ENCODE measurements at places on chromosomes 5 and 9.
A peak's percentile ranks its signal among the peaks of the same experiment; 100 is the strongest.

- H3K27me3 ChIP-seq, result peaks cover 98% of the 10 kb centered on the region
- H3K36me3 ChIP-seq, result no peaks in the 10 kb centered on the region
- H3K4me1 ChIP-seq, result peaks cover 24% of the 10 kb centered on the region
- H3K27ac ChIP-seq, result no peak overlapping the region
- no peak overlapping the region for H3K4me3 ChIP-seq
Observed at GRCh38 chr9:137160716-137161557, 8.9 kb downstream of the LRRC26 start.

DNA sequence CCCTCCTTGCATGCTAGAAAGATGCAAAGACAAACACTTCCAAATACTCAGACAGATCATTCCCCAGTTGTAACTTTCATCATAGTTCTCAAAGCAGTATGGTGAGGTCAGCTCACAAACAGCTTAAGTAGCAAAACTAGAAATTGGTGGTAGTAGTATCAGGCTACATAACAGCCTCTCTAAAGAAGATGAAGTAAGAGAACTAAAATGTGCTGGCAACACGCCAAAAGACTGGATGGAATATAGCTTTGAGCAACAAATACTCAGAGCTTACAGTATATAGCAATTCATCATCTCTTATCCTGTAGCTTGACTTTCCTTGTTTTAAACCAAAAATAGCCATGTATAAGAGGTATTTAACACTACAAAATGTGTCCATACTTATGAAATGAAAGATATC, 7.5 kb downstream of the PFDN1 start:
- H3K27ac ChIP-seq, result peak overlapping the region; percentile 2
- DNase-seq, result no peak
- peaks cover 73% of the 10 kb centered on the region for H3K4me1 ChIP-seq
- peaks cover 16% of the 10 kb centered on the region for H3K36me3 ChIP-seq

GRCh38 chr5:137684761-137685160, 51.1 kb downstream of the KLHL3 start:
- H3K27me3 ChIP-seq, result no peaks in the 10 kb centered on the region
- H3K4me1 ChIP-seq, result no peaks in the 10 kb centered on the region
- H3K36me3 ChIP-seq, result no peaks in the 10 kb centered on the region
- H3K4me3 ChIP-seq, result no peak overlapping the region
- no peak overlapping the region for H3K27ac ChIP-seq
- no peak for DNase-seq

DNA sequence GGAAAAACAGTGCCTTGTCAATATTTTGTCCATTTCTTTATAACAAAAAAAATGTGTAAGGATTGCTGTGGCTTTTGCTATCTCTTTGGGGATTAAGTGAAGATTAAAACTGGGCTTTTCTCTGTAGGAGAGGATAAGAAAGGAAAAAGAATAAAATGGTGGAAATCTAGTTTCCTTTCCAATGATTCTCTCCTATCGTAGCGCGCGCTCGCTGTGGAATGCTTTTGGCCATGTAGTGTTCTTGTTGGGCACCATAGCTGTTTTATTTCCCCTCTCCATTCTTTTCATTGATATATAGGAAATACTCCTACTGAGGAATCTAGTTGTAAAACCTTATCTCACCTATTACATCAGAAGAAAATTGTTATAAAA, 1.5 kb downstream of the STXBP1 start:
- peak overlapping the region; percentile 93 for H3K4me3 ChIP-seq
- H3K27me3 ChIP-seq, result peaks cover 4% of the 10 kb centered on the region
- no peaks in the 10 kb centered on the region for H3K36me3 ChIP-seq
- H3K4me1 ChIP-seq, result peaks cover 30% of the 10 kb centered on the region

DNA sequence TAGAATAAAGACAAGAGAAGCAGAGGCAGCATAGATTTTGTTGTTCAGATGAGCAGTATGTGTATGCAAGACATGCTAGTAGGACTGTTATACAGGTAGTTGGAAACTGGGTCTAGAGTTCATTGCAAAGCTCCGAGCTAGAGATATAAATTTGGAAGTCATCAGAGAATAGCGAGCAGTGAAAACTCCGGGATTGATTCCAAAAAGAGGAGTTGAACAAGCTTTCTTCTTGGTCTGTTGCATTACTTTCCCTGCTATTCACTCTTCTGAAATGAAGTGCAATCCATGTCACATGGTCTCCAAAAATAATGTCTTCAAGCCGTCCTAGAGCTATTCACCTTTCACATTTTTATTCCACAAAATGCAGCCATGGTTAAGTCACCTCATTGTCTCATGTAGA, 67.9 kb upstream of the ZNF462 start:
- H3K4me3 ChIP-seq, result no peak overlapping the region
- no peaks in the 10 kb centered on the region for H3K4me1 ChIP-seq
- no peaks in the 10 kb centered on the region for H3K36me3 ChIP-seq
- no peak overlapping the region for H3K27ac ChIP-seq

DNA sequence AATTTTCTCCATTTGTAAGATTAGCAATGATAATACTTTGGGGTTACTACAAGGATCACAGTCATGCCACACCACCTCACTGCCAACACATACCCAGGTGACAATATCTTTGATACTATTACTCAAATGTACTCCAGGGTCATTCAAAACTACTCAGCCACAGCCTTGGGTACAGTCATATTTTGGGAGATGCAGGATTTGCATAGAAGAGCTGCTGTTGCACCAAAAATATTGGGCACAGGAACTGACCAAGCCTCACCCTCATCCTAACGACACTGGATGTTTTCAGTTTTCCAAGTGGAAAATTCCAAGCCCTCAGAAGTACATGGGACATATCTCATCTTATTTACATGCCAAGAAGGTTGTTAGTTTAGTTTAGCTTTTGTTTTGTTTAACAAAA, 120.9 kb upstream of the C6 start:
- H3K4me3 ChIP-seq, result no peak overlapping the region
- no peak for DNase-seq
- peaks cover 15% of the 10 kb centered on the region for H3K4me1 ChIP-seq
- H3K27ac ChIP-seq, result peak overlapping the region; percentile 18

- peaks cover 6% of the 10 kb centered on the region for H3K36me3 ChIP-seq
- H3K27ac ChIP-seq, result no peak overlapping the region
- H3K4me3 ChIP-seq, result no peak overlapping the region
- peaks cover 32% of the 10 kb centered on the region for H3K4me1 ChIP-seq
- DNase-seq, result no peak
Observed at GRCh38 chr9:34633166-34633565, 4.3 kb upstream of the ARID3C start.

GRCh38 chr9:83544002-83544698, 5.9 kb upstream of the FRMD3 start:
- no peak for DNase-seq
- no peaks in the 10 kb centered on the region for H3K36me3 ChIP-seq
- H3K27ac ChIP-seq, result no peak overlapping the region
- no peak overlapping the region for H3K4me3 ChIP-seq
- H3K27me3 ChIP-seq, result peaks cover 3% of the 10 kb centered on the region
- peaks cover 6% of the 10 kb centered on the region for H3K4me1 ChIP-seq

- H3K27ac ChIP-seq, result no peak overlapping the region
- H3K36me3 ChIP-seq, result no peaks in the 10 kb centered on the region
- H3K27me3 ChIP-seq, result no peaks in the 10 kb centered on the region
- H3K4me1 ChIP-seq, result no peaks in the 10 kb centered on the region
- H3K4me3 ChIP-seq, result no peak overlapping the region
Observed at GRCh38 chr9:75238311-75238976, 150.1 kb downstream of the OSTF1 start.

- no peaks in the 10 kb centered on the region for H3K27me3 ChIP-seq
- H3K36me3 ChIP-seq, result no peaks in the 10 kb centered on the region
- H3K4me3 ChIP-seq, result no peak overlapping the region
- no peak overlapping the region for H3K27ac ChIP-seq
Observed at GRCh38 chr5:33401482-33402390, 39.0 kb upstream of the TARS1 start.

- peaks cover 43% of the 10 kb centered on the region for H3K27me3 ChIP-seq
- DNase-seq, result no peak
- peaks cover 2% of the 10 kb centered on the region for H3K4me1 ChIP-seq
Observed at GRCh38 chr5:607541-608428, 4.4 kb upstream of the CEP72 start.

DNA sequence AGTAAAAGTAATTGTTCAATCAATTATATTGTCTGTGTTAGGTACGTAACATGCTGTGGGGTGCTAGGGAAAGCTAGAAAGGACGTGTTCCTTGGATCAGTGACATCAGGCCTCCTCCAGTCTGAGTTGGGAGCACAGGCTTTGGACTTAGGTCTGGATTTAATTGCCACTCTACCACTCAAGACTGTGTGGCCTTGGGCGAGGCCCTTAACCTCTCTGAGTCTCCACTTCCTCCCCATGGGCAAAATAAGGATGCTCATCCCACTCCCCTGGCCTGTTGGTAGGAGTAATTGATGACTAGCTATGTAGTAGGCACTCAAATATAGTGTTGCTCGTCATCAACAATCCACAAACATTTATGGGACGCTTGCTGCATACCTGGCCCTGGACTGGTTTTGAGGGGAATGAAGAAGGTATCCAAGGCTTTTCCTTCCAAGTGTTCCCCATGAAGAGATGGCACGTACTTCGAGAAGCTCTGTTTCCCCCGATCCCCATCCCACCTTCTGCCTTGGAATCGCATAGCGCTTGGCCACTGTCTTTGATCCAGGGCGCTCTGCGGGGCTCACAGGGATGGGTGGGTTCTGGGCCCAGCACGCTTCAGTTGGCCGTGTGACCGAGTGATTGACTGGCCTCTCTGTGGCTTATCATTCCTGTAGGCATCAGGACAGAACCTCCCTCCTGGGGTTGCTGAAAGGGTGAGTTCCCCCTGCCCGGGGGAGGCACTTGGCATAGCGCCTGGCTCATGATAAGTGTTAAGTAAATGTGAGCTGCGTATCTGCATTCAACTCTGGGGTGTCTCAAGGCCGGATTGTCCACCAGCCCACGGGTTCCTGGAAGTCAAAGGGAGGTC, 8.1 kb downstream of the FGF18 start:
- no peaks in the 10 kb centered on the region for H3K27me3 ChIP-seq
- no peaks in the 10 kb centered on the region for H3K36me3 ChIP-seq
- no peak for DNase-seq
- H3K27ac ChIP-seq, result no peak overlapping the region

DNA sequence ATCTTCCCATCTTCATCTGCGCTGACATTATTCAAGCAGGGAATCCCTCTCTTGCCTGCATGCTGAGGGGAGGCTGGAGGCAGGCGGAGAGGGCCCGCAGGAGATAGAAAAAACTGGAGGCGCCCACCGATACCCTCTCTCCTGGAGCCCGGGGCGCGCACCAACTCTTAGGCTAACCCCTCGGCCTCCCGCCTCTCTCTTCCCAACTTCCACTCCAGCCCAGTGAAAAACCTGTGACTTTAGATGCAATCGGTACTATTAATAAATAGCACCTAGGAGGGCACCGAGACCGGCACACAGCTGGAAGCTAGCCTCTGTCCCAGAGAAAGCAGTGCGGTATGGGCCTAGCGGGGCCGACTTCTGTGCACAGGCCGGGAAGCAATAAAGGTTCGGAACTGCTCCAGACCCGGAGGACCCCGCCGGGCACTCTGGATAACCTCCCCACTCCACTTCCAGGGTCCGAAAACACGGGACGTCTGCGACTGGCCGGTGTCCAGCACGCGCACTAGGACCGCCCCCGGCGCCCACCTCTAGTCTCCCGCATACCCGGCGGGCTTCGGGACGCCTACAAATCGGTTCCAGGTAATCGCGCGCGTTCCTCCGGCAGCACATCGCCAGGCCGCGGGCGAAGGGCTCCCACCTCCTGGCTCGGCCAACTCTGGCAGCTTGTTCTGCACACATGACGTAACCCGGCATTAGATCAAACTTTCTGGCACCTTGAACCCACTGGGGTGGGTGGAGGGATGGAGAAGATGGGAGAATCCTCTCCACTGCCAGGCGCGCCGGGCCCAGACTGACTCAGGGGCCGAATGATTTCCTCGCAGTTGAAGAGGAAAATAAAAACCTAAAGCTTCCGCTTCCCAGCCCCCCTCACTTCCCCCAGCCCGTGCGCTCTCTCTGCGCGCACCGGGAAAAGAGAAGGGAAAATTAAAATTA, 1.4 kb downstream of the EFNA5 start:
- peaks cover 39% of the 10 kb centered on the region for H3K4me1 ChIP-seq
- peak; percentile 52 for DNase-seq
- H3K4me3 ChIP-seq, result peak overlapping the region; percentile 71
- peak overlapping the region; percentile 67 for H3K27ac ChIP-seq
- no peaks in the 10 kb centered on the region for H3K36me3 ChIP-seq

- peak; percentile 72 for DNase-seq
- H3K4me3 ChIP-seq, result no peak overlapping the region
- H3K4me1 ChIP-seq, result peaks cover 25% of the 10 kb centered on the region
- H3K36me3 ChIP-seq, result no peaks in the 10 kb centered on the region
- no peak overlapping the region for H3K27ac ChIP-seq
- peaks cover 30% of the 10 kb centered on the region for H3K27me3 ChIP-seq
Observed at GRCh38 chr9:122122903-122123632, 30.0 kb upstream of the TTLL11 start.

DNA sequence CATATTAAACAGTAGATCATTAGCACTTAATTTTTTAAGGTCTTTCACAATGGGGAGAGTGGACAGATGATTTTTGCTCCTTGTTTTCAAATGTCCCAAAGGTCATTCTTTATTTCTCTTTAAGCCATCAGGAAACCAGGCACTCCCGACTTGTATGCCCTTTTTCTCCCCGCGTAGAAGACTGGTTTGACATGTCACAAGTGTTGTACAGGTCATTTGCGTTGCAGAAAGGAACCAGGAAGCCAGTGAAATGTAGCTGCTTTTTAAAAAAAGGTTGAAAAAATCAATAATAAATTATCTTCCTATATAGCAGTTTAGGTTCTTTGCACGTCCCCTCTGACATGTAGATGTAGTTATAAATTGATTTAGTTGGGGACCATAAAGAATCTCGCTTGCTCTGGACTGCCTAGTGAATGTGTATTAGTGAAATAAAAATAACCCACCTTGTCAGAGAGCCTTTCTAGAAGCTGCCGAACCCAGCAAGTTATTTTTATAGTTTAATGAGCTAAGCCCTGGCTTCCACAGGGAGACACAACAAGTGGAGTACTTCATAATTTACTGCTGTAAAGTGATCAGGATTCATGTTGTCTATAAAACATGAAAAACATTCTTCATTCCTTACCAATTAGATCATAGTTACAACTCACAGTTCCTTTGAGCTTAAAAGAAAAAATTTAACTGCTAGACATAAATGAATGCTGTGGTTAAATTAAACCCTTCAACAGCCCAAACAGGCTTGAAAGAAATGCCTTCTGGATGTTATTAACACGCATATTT, 404.6 kb downstream of the CSNK1G3 start:
- H3K27ac ChIP-seq, result no peak overlapping the region
- H3K4me3 ChIP-seq, result no peak overlapping the region
- DNase-seq, result no peak

- H3K4me3 ChIP-seq, result peak overlapping the region; percentile 93
- H3K27me3 ChIP-seq, result no peaks in the 10 kb centered on the region
- peak overlapping the region; percentile 95 for H3K27ac ChIP-seq
- peaks cover 50% of the 10 kb centered on the region for H3K4me1 ChIP-seq
Observed at GRCh38 chr5:96936431-96937320, 796 bp downstream of the LNPEP start.

DNA sequence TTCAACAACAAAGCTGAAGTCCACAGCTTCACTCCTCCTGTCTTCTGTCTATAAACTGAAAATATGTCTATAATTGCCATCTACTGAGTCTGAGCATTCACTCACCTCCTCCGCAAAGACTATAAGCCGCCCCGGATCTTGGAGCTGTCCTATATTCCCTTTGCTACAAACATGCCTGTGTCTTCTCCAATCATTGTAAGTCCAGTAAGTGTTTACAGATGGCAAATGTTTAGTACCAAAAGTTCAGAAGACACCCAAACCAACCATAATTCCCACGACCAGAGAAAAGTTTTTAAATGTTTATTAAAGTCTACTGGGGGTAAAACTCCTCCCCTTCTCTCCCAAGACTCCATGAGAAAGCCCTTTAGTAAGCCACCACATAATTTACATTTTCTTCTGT, 80.9 kb downstream of the EBF1 start:
- no peak overlapping the region for H3K27ac ChIP-seq
- no peak overlapping the region for H3K4me3 ChIP-seq
- H3K36me3 ChIP-seq, result no peaks in the 10 kb centered on the region
- H3K27me3 ChIP-seq, result no peaks in the 10 kb centered on the region

GRCh38 chr9:130949188-130950038, 10.4 kb upstream of the FIBCD1 start:
- DNase-seq, result no peak
- no peak overlapping the region for H3K27ac ChIP-seq
- peaks cover 24% of the 10 kb centered on the region for H3K27me3 ChIP-seq

Data from lower lobe of right lung (tissue), 2 donors.